Urothelium cell line (cell line): ENCODE measurements at places on chromosomes 1 and 21.

- DNase-seq, result no peak
Observed at GRCh38 chr1:4027492-4028138, 127.5 kb upstream of the C1orf174 start.

- DNase-seq, result no peak
Observed at GRCh38 chr1:71817028-71817427, 465.3 kb downstream of the NEGR1 start.

DNA sequence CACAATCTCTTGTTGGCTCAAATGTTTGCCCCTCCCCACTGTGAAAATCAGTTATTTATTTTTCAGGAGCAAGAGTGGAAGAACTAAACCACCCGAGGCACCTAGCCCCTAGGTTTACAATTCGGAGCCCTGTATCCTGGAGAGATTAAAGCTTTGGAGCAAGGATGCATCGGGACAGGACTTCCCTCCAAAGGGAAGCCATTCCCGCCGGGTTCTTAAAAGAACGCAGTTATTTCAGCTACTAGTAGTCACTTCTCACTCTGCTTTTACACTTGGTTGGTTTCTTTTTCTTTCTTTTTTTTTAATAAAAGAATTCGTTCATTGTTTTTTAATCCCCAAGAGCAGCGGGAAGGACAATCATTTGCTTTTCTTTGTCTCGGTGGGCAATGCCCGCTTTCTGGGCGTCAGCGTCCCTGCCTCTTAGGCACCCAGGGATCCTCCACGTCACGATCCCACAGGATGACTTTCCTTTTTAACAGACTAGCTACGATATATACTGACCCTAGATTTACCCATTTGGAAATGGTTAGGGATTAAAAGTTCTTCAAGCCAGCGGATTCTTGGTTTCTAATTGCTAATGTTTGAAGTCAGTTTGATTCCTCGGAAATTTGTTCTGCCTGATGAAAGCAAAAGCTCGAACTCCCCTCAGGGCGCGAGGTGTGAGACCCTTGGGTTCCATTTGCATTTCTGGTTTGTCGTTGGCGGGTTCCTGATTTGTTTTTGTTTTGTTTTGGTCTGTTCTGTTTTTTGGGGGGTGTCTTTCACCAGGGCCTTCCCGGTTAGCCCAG lies 9.0 kb downstream of the TBX15 start:
- no peak for DNase-seq

DNA sequence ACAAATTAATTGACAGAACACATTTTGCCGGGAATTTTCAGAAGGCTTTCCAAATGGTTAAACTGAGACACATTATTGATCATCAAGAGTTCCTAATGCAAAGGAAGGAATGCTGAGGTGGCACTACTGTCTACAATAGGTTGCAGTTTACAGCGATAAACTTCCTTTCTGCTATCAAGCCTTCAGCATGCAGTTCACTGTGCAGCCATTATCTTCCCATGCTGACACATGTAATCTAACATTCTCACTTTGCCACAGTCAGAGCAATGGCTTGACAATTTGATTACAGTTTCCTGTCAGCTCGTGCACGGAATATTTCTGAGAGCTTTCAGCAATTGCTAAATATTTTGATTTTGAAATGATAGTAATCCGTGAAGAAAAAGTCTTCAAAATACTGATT lies 166.9 kb upstream of the PRMT6 start:
- DNase-seq, result no peak

- DNase-seq, result no peak
Observed at GRCh38 chr21:35119501-35120047, 70.5 kb upstream of the RUNX1 start.

DNA sequence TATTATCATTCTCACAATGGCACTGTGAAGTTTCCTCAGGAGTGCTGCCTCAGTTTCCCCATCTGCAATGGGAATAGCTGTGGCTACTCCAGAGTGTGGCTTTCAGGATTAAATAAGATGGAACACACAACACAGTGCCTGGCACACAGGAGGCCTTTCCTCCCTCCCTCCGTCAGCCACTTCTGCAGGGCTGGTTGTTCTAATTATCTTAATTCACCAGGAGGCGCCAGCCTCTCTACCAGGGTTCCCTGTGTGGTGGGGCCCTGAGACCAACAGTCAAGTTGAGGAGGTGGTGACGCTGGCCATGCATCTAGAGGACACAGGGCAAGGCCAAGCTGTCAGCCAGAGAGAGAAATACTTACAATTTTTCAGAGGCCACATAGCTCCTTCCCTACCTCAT lies 6.3 kb upstream of the FOXO6 start:
- no peak for DNase-seq

- no peak for DNase-seq
Observed at GRCh38 chr1:217943361-217943760, 312.2 kb downstream of the SPATA17 start.
